Transverse colon (tissue), 4 donors: ENCODE measurements at places on chromosomes 7 and 10. TPM values are rescaled to one million over a fixed set of nuclear protein-coding genes. Genes with fewer than 3 reads are reported as not detected.

GRCh38 chr10:121154846-121155245, 303.7 kb downstream of the WDR11 start:
- H3K4me1 ChIP-seq: peaks cover 28% of the 10 kb centered on the region
- no peak overlapping the region for H3K27ac ChIP-seq
- no peaks in the 10 kb centered on the region for H3K36me3 ChIP-seq
- no peak overlapping the region for H3K4me3 ChIP-seq

- DNase-seq: peak; percentile 63
- peak overlapping the region; percentile 63 for H3K27ac ChIP-seq
- no peak overlapping the region for H3K4me3 ChIP-seq
- H3K27me3 ChIP-seq: peaks cover 87% of the 10 kb centered on the region
Observed at GRCh38 chr10:96124230-96125141, 5.6 kb upstream of the ZNF518A start.

ASB13 gene
- 14.5 TPM for total RNA-seq

IGFBP3 gene
- total RNA-seq: 25.4 TPM

- H3K4me1 ChIP-seq: no peaks in the 10 kb centered on the region
- no peaks in the 10 kb centered on the region for H3K27me3 ChIP-seq
- H3K4me3 ChIP-seq: no peak overlapping the region
Observed at GRCh38 chr10:7734821-7735220, 31.7 kb downstream of the ITIH2 start.

DNA sequence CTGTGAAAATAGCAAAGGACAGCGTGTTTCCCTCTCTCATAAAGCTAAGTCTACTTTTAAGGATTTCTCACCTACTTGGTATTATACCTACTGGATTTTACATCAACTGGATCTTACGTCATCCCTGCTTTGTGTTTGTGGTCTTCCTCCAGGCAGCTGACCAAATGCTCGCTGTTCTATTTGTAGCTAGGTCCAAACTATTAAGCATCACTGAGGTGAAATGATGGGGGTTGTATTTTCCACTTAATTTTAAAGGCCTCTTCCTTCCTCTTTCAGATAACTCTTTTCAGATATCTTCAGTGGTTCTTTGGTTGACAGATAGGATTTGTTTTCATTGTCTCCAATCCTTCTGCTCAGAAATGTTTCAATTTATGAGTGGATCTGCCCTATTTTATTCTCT, 169.7 kb downstream of the RNLS start:
- H3K4me1 ChIP-seq: no peaks in the 10 kb centered on the region
- no peak overlapping the region for H3K27ac ChIP-seq
- H3K36me3 ChIP-seq: no peaks in the 10 kb centered on the region
- DNase-seq: no peak
- no peak overlapping the region for H3K4me3 ChIP-seq
